ENCODE measurements at places on chromosomes 11 and 22. TPM values are rescaled to one million over a fixed set of nuclear protein-coding genes. Genes with fewer than 3 reads are reported as not detected.

DNA sequence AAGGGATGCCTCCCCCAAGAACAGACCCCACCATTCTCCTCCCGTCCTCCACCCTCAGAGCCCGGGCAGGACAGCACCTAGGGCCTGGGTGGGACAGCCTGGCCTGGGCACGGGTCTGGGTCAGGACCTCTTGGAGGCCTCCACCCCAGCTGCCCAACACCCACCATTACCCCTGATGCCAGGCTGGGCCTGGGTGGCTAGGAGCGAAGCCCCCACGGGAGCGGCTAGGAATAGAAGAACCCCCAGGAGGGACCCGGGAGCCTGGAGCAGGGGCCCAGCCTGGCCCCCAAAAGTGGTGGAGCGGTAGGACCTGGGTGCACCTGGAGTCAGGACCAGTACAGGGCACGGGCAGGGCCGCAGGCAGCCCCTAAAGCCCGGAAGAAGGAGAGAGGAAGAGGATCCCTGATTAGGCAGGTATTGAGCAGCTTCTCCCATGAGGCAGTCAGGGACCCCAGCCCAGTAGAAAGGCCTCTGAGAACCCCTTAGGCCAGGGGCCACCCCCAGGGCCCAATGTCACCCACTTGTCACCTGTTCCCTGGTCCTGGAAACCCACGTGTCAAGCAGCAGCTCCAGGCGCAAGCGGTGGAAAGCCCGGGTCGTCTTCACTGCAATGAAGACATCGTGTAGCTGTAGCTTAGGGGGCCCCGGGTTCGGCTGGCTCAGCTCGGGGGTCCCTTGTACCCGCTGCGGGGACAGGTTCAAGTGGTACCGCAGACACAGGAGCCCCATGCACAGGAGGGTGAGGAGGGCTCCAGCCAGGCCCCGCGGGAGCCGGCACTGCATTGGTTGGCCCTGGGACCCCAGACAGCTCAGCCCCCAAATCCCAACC lies 575 bp downstream of the MFNG start:
- peaks cover 40% of the 10 kb centered on the region for H3K36me3 ChIP-seq
- H3K27ac ChIP-seq: peak overlapping the region; percentile 86
- DNase-seq: peak; percentile 28

DNA sequence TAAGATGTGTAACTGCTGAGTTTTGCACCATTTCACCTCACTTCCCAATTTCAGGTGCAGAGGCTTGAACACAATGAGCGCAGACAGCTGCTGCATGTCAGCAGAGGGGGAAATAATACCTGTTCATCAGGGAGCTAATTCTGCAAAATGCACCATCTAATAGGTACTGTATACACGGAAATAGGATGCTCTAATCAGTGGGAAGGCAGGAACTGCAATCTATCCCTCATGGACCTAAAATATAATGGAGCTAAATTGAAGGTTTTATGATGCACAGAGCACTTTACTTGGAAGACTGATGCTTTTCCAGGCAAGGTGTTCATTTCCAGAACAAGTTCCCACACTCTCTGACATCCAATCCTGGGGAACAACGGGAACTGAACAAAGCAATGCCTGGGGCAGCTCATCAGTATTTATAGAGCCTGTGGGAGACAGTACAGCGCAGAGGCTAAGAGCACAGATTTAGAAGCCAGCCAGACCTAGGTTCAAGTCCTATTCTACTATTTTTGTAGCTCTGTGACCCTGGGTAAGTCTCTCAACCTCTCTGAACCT lies 78.5 kb downstream of the TENM4 start:
- no peaks in the 10 kb centered on the region for H3K27me3 ChIP-seq
- no peak overlapping the region for H3K4me3 ChIP-seq
- H3K36me3 ChIP-seq: no peaks in the 10 kb centered on the region

GRCh38 chr11:64324692-64325469 lies 7.0 kb downstream of the PRDX5 start:
- DNase-seq: no peak
- H3K4me1 ChIP-seq: no peaks in the 10 kb centered on the region
- H3K36me3 ChIP-seq: no peaks in the 10 kb centered on the region
- H3K27ac ChIP-seq: no peak overlapping the region
- H3K27me3 ChIP-seq: no peaks in the 10 kb centered on the region

- no peaks in the 10 kb centered on the region for H3K4me1 ChIP-seq
- H3K27me3 ChIP-seq: no peaks in the 10 kb centered on the region
- no peak overlapping the region for H3K27ac ChIP-seq
Observed at GRCh38 chr22:27982630-27983180, 63.6 kb upstream of the PITPNB start.

DNA sequence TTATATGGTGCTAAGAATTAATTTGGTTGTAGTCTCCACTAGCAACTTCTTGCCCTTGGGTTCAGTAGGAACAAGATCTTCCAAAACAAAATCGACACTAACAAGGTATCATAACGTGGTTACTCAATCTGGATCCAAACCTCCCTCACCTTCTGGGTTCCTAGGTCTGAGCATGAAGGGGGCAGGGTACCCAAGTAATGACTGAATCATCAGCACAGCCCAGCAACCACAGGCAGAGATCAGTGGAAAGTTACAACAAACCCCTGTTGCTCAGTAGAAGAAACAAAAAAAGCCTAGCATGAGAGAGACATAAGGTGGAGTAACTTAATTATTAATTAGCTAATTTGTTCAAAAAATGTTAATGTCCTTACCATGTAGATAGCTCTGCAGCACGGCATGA lies 221.4 kb downstream of the BLID start:
- no peak overlapping the region for H3K27ac ChIP-seq
- H3K36me3 ChIP-seq: no peaks in the 10 kb centered on the region
- no peak for DNase-seq
- no peaks in the 10 kb centered on the region for H3K4me1 ChIP-seq
- no peaks in the 10 kb centered on the region for H3K27me3 ChIP-seq

DNA sequence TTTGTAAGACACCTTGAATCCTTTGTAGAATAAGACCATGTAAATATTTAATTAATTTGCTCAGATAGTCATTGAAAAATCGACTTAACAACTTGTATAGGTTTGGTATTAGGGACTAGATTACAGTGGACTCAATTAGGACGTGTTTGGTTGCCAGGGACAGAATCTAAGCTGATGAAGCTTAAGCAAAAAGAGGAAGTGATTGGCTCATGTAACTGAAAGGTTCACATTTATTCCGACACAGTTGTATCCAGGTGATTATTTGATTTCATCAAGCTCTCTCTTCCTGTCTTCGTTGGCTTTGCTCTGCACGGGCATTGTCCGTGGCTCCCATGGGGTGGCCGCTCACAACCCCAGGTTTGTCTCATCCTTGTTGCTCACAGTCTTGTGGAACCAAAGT lies 146.4 kb downstream of the C11orf91 start:
- DNase-seq: no peak
- no peaks in the 10 kb centered on the region for H3K27me3 ChIP-seq

DNA sequence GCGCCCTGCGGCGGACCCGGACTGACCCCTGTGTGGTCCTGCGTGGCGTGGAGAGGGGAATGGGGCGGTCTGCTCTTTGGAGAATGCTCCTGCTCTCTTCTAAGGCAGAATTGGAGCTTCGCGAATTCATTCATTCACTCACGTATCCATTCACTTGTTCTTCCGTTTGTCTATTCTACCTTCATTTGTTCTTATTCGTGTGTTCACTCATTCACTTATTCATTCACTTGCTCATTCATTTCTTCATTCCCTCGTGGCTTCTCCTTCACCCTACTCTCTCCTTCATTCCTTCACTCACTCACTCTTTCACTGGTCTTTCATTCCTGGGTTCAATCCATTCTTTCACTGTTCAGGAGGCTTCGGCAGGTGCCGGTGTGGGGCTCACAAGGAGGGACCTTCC lies 69.6 kb downstream of the WNT7B start:
- no peak for DNase-seq
- H3K4me3 ChIP-seq: no peak overlapping the region
- H3K27me3 ChIP-seq: no peaks in the 10 kb centered on the region
- no peak overlapping the region for H3K27ac ChIP-seq
- H3K4me1 ChIP-seq: no peaks in the 10 kb centered on the region
- H3K36me3 ChIP-seq: no peaks in the 10 kb centered on the region

DNA sequence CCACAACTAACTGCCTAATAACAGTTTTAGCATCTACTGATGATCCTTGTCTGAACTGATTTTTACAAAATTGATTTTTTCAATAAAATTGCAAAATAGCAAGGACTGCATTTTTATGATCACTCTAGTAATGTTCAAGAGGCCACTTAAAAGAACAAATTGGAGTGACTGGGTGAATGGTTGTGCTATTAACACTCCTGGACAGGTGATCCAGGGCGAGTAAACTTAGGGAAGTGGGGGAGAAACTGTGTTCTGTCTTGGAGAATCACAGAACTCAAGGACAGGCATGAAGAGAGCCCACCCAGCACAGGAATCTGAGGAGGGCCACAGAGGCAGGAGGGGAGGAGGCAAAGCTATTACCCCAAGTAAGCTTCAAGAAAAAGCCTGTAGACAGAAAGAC lies 75.8 kb downstream of the SGSM3 start:
- peaks cover 9% of the 10 kb centered on the region for H3K36me3 ChIP-seq
- H3K4me3 ChIP-seq: no peak overlapping the region
- peak overlapping the region; percentile 10 for H3K27ac ChIP-seq

GRCh38 chr22:49178246-49179005 lies 649.2 kb downstream of the BRD1 start:
- H3K27me3 ChIP-seq: no peaks in the 10 kb centered on the region
- H3K4me1 ChIP-seq: no peaks in the 10 kb centered on the region
- DNase-seq: no peak
- no peak overlapping the region for H3K27ac ChIP-seq
- no peak overlapping the region for H3K4me3 ChIP-seq
- H3K36me3 ChIP-seq: no peaks in the 10 kb centered on the region

GRCh38 chr11:35009191-35009943 lies 92.9 kb downstream of the PDHX start:
- H3K36me3 ChIP-seq: no peaks in the 10 kb centered on the region
- H3K4me1 ChIP-seq: peaks cover 25% of the 10 kb centered on the region
- H3K4me3 ChIP-seq: no peak overlapping the region
- DNase-seq: no peak

BAIAP2L2 gene
- total RNA-seq: 1.9 TPM

- no peak overlapping the region for H3K27ac ChIP-seq
- H3K4me3 ChIP-seq: no peak overlapping the region
- no peaks in the 10 kb centered on the region for H3K27me3 ChIP-seq
- peaks cover 9% of the 10 kb centered on the region for H3K4me1 ChIP-seq
Observed at GRCh38 chr22:40592352-40593113, 44.0 kb downstream of the MRTFA start.

DNA sequence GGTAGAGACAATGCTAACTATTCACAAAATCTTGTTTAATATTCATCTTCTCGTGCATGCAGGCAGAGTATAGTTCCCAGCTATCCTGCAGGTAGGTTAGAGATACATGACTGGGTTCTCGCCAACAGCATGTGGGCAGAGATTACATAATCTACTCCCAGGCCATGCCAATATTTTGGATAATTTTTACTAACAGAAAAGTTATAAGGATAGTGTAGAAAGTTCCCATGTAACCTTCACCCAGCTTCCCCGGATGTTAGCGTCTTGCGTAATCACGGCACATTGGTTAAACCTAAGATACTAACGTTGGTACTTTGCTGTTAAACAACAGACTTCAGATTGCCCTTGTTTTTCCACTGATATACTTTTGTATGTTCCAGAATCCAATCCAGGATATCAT lies 215.5 kb upstream of the LARGE1 start:
- no peaks in the 10 kb centered on the region for H3K36me3 ChIP-seq
- H3K4me1 ChIP-seq: no peaks in the 10 kb centered on the region
- no peak for DNase-seq
- no peak overlapping the region for H3K27ac ChIP-seq

DNA sequence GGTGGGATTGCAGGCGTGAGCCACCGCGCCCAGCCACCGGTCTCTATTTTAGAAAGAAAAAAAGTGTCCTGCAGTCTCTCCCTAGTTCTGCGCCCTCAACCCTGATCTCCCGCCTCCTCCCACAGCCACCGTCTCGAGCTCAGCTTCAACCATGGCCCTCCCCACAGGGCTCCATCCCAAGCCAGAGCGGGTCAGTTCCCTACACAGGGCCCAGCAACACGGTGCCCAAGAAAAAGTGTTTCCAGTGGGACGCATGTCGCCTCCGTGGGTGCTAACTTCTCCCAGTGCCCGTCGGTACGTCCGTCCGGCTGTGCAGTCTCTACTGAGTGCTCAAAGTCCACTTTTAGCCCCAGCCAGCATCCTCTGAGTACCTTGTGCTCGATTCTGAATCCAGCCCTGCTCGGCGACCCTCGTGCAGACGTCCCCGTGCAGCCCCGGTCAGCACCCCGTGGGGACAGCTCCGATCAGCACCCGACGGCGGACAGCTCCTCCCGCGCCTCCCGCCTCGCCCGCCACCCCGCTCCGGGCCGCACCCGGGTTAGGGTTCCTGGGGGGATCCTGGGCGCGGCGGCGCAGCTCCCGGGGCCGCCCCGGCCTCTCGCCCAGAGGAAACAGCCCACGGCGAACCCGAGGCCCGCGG lies 657 bp upstream of the MAPK8IP2 start:
- no peak overlapping the region for H3K4me3 ChIP-seq
- peak; percentile 43 for DNase-seq
- H3K27ac ChIP-seq: no peak overlapping the region
- peaks cover 5% of the 10 kb centered on the region for H3K27me3 ChIP-seq
- H3K36me3 ChIP-seq: no peaks in the 10 kb centered on the region

DNA sequence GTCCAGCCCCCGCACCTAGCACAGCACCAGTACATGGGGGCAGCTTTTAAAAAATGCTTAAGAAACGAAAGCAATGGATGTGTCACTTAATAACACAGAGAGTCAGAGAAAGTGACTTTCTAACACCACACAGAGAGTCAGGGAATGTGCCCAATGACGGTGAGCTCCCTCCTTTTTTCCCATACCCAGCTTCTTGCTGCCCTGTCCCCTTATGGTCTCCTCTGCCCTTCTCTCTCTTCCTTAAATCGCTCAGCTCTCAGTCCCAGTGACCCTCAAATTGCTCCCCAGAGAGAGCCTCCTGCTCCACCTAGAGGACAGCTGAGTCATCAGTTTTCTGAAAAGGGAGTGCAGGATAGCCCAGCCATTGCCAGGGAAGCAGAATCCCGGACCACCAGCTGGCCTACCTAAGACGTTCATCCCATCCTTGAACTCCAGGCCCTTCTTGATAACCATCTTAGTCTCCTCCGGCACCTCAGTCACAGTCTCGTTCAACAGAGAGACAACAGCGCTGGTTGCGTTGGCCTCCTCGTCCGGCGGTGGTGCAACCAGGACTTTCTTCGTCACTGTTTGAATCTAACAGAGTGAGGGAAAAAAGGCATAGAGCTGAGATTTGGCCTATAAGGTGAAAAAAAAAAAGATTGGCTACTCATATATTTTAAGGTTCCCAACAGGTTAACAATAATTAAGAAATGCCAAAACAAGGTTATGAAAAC lies 113.5 kb downstream of the SLC1A2 start:
- no peaks in the 10 kb centered on the region for H3K27me3 ChIP-seq
- no peaks in the 10 kb centered on the region for H3K4me1 ChIP-seq
- no peak overlapping the region for H3K4me3 ChIP-seq
- H3K27ac ChIP-seq: peak overlapping the region; percentile 16
- DNase-seq: peak; percentile 57

All from naive thymus-derived CD4-positive, alpha-beta T cell (primary cell).